ENCODE measurements at places on chromosomes 5 and 9.

DNA sequence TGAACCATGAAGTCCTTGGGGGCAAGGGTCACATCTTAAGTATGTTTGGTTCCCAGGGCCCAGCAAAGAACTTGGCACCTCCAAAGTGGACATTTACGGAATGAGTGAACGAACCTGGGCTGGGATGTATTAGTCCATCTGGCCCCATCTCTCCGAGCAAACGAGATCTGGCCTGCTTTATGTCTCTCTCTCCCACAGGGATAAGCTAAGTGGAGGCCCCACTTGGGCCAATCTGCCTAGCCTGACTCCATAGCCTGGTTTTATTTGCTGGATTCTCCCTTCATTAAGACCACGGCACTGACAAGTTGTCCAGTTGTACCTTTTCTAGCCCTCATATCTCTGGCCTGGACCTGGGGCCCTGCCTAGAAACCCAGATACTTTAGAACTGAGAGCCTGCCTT is 2.1 kb downstream of the TTLL11 start:
- DNase-seq: no peak

DNA sequence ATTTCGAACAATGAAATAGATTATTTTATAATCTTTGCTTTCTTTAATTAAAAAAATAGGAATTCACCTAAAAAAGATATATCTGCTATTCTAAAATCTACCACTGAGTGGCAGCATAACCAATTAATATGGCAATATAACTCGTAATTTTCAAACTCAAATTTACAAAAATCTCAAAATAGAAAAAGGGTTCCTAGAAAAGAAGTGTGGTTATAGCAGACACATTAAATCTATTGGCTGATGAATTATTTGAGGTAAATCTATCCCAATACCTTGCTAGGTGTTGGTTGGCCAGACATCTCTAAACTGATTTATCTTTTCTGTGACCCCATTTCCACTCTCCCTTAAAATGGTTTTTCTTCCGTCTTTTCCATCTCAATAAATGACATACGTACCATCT is 30.2 kb upstream of the NRG2 start:
- DNase-seq: no peak

- DNase-seq: no peak
These were observed 612 bp upstream of the ATG10 start for GRCh38 chr5:81971111-81971711.

GRCh38 chr9:28127101-28127500 is 553.8 kb upstream of the C9orf72 start:
- DNase-seq: no peak

GRCh38 chr9:75265525-75265972 is 177.2 kb downstream of the OSTF1 start:
- DNase-seq: peak; percentile 32

DNA sequence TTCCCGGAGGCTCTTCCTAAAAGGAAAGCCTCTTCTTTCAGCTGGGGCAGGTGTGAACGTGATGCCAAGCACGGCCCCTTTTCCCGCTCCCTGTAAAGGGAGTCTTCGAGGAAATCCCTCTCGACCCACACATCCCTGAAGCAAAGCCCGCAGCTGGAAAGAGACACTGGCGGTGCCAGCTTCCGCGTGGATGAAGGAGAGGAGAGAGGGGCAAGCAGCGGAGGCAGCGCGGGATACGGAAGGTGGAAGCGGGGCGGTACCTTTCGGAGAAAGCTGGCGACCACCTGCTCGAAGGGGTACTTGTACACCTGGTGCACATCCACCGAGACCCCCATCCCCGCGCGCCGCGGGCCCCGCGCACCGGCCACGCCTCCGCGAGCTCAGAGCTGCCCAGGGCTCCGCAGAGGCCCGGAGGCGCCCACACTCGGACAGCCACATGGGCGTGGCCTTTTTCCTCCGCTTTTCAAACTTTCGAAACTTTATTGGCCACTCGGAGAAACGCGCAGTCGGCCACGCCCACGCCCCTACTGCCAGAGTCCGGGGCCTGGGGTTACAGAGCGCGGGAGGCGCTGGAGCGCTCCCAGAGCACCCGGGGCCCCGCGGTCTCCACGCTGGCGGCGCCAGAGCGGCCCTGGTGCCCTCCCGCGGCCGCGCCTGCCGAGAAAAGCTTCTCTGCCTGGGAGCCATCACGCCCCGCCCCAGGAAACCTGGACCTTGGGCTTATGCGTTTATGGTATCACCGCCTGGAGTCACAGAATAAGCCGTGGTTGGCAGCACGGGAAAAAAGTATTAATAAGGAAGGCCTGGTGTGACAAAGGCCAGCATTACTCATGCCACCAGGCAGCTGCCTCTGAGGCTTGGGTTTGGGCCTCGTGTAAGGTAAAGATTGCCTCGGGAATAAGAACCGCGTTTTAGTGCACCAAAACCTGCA is at the start of gene PRELID2:
Gene PRELID2, minus strand, starts transcription at position 426 of the 931 bp plus-strand sequence. Its CDS starts 91 bp downstream, at position 335.
- DNase-seq: no peak
